ENCODE measurements at places on chromosomes 4 and X.

GRCh38 chrX:20067709-20068561 is 48.8 kb downstream of the MAP7D2 start:
- DNase-seq, result no peak

DNA sequence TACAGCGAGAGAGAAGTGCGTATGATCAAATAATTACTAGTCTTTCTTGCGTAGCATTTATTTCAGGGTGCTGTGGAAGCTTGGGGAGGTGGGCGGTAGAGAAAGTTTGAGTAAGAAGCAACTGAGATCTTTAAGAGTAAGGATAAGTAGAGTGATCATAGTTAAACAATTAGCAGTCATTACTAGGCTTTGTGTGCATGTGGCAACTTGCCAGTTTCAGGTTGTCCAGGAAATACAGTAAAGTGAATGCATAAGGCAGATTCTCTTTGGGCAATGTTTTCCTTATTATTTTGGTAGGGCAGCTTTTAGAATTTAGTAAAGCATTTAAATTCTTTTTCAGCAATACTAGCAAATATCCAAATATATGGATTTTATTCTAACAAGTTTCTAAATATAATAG is 57.0 kb downstream of the HPGDS start:
- no peak for DNase-seq

GRCh38 chr4:152224721-152225420 is 311.0 kb downstream of the FBXW7 start:
- DNase-seq, result no peak

- no peak for DNase-seq
These were observed 117.1 kb upstream of the BMP3 start for GRCh38 chr4:80913381-80913780.

GRCh38 chrX:46029777-46030176 is 515.4 kb downstream of the ZNF674 start:
- no peak for DNase-seq

DNA sequence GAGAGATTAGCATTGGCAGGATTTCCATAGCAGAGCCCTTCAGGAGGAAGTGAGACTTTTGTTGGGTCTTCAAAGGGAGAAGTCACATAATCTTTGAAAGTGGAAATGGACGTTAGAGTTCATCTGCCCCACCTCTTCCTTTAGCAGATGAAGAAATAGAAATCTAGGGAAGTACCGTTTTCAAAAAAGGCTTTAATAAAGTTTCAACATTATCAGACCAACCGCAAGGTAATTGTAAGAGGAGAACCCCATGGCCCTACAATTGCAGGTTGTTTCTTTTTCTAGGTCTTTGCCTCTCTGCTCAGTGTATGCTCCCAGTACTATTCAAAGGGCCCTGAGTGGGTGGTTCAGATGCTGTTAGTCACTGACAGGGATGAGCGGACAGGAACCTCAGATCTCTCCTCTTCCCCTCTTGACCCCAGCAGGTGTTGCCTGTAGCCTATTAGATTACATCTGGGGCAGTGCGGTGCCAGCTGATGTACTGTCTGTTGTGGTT is 48.6 kb upstream of the AP1S2 start:
- no peak for DNase-seq

GRCh38 chr4:23876418-23877089 is 13.3 kb downstream of the PPARGC1A start:
- no peak for DNase-seq

DNA sequence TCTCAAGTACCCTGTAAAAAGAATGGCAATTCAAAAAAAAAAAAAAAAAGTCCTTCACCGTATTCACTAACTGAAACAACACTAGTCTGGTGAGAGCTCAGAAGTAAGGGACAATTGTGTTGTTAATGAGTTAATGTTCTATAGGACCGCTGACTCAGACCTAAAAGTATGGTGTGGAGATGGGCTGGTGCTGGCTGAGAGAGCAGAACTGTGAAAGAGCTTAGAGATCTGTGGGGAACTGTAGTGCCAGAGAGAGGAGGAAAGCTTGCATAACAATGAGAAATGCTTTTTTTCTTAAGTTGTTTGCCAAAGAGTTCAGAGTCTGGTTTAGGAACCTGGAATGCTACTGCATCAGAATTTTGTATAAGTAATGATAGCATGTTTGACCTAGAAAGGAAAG is 65.1 kb downstream of the LHFPL1 start:
- no peak for DNase-seq

GRCh38 chr4:100372432-100372831 is 145.4 kb downstream of the EMCN start:
- no peak for DNase-seq

DNA sequence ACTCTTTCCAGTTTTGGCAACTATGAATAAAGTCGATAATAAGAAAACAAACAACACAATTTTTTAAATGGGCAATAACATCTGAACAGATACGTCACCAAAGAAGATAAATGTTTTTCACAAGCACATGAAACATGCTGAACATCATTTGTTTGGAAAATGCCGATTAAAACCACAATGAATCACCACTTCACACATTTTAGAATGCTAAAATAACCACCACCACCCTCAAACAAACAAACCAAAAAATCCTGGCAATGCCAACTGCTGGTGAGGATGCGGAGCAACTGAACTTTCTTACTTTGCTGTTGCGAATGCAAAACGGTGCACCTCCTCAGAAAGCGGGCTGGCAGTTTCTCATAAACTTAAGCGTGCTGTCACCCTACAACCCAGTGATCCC is 115.9 kb downstream of the NSUN7 start:
- DNase-seq, result no peak

- DNase-seq, result no peak
These were observed 132.2 kb upstream of the AGA start for GRCh38 chr4:177574446-177574845.

DNA sequence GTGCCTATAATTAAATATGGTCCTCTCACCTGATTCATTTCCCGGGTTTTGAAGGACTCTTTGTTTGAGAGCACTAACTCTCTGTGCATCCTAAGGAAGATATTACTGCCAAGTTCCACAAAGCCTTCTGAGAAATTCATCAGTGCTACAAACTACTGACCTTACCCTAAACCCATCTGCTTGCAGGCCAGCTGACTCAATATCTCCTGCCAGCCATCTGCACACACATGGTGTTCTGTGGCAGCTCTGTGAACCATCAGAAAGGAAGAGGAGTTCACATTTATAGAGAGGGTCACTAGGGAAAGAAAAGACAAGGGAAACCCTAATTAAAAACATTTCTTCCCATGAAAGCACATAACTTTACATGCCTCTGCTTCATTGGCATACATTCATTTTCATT is 156.7 kb downstream of the ATP10D start:
- no peak for DNase-seq

DNA sequence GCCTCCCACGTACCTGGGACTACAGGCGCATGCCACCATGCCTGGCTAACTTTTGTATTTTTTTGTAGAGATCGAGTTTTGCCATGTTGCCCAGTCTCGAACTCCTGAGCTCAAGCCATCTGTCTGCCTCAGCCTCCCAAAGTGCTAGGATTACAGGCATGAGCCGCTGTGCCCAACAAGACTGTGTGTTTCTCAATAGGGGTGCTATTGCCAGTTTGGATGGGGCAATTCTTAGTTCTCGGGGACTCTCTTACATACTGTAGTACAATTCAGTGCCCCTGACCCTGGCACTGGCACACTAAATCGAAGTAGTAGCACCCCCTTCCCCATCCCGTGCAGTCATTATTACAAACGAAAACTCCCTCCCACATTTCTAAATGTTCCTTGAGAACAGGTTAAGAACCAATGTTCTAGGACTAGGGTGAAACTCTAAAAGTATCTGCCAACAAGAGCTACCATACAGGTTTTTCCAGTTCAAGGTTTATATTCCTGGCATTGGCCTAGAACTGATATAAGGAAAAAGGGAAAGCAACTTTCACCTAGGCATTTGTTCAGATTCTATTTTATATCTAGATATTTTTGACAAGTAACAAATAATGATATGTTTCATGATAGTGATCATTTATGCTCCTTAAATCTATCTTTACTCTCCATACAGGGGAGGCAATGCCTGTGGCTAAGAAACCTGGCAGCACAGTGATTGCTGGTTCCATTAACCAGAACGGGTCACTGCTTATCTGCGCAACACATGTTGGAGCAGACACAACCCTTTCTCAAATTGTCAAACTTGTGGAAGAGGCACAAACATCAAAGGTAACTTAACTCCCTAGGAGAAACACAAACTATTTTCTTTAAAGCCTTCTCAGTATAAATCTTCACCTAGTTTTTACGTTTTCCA is 50.4 kb upstream of the PGAM4 start:
- DNase-seq, result no peak

DNA sequence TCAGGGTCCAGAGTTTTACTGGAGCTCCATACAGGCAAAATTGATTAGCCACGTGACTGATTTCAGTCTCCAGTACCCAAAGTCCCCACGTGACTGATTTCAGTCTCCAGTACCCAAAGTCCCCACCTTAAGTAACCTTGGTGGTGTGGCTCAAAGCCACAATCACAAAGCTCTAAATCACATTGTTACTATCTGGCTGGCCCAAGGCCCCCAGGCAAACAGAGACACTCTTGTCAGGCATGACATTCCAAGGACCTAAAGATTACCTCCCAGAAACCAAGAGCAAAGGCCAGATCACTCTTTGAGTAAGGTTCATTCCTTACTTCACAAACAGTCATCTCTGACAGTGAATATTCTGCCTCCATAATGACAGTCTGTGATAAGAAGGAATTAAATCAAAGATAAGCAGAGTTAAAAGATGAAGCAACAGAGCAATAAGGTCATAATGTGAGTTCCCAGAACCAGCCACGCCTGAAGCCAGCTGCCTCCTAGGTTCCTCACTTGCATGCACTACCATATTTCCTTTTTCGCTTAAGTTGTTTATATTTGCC is 78.5 kb downstream of the ANXA3 start:
- DNase-seq, result no peak

DNA sequence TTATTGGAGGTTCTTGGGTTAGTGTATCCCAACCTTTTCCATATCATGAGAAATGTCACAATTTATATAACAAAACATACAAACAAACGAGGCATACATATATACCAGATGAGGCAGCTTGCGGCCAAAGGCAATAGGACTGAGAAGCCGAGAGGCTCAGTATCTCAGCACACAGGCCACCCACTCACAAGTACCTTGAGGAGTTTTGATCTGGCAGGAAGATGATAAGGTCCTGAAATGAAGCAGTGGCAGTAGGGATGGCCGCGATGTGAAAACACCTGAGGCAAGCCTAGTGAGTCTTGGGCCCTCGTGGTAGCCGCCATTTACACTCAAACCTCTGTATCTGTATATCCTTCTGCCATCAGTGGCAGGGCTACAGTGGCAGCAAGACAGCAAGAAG is 55.3 kb upstream of the PRPS1 start:
- no peak for DNase-seq

Measured in chondrocyte (in vitro differentiated cells).